ENCODE measurements at places on chromosomes 2 and 18.

DNA sequence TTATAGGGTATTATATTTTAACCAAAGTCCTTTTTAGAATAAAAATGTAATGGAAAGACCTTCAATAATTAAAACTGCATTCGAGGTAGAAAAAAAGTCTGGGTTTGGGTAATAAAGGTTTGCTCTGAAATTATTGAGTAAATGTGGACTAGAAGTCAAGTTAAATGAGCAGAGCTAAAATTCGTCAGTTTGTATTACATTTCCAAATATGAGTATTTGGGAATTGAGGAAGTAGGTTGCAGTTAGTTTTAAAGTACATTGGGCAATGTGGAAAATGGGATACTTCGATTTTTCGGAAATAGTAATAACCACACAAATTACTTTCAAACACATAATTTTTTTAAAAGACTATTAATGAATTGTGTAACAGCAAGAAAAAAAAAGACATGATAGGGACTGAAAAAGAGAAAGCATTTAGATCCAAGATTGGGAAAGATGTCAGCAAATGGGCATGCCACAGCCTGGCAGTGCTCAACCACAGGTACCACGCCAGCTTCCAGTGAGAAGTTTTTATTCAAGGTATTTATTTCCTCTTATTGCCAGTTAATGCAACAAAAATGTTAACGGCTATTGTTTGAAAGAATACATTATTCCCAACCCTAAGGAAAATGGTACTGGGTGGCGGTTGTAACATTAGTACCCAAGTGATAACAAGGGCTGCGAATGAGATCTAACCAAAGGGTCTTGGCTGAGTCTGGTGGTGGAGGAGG, 50.0 kb downstream of the TTC39C start:
- DNase-seq, result no peak

- DNase-seq, result no peak
These were observed 32.1 kb upstream of the KCNG2 start for GRCh38 chr18:79765491-79766245.

DNA sequence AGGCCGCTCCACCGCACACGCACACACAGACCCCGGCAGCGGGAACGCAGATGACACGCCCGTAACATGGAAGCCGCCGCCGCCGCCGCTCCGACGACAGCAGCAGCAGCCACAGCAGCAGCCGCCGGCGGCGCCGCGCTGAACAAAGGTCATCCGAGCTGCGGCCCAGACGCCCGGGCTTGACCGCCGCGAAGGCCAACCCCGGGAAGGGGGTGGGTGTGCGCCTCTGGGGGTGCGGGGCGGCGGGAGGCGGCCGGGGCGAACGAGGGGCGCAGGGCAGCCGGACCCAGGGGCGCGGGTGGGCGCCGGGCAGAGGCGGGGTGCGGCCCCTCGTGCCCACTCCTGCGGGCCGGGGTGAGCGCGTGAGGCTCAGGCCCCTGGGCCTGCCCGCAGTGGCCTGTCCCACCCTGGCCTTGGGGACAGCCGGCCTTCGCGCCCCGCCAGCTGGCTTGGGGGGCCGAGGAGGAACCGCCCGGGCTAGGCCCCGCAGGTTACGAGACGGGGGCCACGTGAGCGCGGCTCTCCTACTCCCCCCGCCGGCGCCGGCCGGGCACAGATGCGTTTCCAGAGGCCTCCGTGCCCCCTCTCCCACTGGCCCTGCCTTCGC, 1.0 kb upstream of the ZNF532 start:
- DNase-seq, result peak; percentile 50

DNA sequence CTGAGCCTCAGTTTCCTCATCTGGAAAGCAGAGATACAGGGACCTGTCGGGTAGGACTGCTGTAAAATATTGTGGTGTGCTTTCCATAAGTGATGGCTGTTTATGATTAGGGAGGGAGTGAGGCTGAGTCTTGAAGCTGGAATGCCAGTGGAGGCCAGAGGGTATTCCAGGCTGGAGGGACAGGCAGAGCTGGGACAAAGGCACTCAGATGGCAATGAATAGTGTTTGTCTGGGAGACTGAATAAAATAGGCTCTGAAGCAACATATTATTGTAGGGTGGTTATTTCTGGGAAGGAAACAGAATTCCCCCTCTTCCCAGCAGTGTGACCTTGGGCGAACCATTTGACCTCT, 120.7 kb downstream of the INHBB start:
- DNase-seq, result no peak

- no peak for DNase-seq
These were observed 282.6 kb downstream of the SPAG16 start for GRCh38 chr2:213566846-213567245.

DNA sequence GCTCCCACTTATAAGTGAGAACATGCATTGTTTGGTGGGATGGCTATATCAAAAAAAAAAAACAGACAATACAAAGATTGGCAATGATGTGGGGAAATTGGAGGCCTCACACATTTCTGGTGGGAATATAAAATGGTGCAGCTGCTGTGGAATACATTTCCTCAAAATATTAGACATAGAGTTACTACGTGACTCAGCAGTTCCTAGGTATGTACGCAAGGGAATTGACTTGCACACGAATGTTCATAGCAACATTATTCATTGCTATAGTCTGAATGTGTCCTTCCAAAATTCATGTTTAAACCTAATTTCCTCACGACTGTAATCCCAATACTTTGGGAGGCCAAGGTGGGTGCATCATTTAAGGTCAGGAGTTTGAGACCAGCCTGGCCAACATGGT, 2.3 kb upstream of the ARHGEF33 start:
- no peak for DNase-seq

DNA sequence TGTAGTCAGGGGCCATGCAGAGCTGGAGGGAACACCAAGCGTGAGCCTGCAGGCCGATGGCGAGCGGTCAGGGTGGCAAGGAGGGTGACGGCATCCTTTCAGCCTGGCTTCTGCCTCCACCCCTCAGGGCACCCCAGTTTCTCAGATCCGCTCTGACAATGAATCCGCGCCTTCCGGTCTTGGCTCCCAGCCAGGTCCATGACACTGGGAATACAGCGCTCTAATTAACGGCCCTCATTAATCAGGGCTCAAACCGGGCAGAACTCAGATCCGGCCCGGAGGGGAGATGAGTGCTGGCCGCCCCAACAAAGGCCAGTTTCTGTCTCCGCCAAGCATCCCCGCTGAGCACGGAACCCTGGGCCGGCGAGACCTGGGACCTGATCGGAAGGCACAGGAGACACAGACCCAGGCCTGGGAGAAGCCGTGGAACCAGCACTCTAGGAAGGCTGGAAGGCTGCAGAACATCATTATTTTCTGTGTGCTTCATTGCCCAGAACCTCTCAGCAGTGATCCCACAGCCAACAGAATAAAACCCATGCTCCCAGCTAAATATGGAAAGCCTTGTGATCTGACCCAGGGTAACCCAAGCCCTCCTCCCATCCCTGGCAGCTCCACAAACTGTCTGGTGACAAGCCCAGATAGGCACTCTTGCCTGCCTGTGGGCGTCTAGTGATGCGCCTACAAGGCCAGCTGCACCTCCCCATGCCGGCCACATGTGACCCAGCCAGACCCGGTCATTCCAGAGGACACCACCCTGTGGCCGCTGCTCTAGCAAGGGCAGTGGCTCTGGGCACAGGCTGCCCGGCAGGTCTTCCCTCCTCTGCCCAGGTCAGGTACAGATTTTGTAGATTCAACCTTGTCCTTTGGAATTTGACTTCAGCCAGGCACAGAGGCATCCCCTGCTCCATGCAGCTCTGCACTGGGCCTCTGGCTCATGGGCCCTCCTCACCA, 438.7 kb upstream of the MYT1L start:
- no peak for DNase-seq

DNA sequence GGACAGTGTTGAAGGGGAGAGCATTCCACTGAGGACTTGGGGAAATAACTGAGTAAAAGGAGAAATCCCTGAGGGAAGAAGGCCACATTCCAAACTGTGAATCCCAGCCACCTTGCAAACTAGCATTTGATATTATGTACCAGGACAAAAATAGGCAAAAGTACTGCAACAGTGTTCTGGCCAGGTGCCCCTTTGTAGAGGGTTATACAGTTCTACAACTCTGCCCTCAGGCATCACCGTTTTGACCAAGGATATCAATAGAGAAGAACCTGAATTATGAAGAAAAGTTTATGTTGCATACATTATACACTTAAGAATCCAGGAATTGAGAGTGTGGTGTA, 20.6 kb upstream of the CAVIN2 start:
- no peak for DNase-seq

DNA sequence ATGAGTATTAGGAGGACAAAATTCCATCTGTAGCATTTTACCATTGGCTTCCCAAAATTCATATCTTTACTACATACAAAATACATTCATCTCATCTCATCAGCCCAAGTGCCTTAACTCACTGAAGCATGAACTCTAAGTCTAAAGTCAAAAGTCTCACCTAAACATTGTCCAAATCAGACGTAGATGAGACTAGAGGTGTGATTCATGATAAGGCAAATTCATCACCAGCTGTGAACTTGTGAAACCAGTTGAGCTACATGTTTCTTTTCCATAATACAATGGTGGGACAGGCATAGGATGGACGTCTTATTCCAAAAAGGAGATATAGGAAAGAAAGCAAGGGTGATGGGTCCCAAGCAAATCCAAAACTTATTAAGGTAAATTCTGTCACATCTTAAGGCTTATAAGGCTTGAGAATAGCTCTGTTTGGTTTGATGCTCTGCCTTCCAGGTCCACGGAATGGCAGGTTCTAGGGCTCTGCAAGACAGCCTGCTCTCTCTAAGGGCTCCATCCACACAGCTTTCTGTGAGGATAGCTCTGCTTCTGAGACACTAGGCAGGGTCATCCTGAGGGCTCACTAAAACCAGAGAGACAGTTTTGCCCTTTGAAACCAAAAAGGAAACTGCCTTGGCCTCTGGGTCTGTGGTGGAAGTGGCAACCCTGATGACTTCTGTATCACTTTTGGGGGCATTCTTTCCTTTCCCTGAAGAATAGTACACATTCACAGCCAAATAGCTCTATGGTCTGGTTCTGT, 9.6 kb downstream of the IFIH1 start:
- DNase-seq, result no peak

GRCh38 chr2:120599656-120600055, 136.0 kb upstream of the GLI2 start:
- DNase-seq, result no peak

- DNase-seq, result no peak
These were observed 23.6 kb upstream of the SULT1C4 start for GRCh38 chr2:108354136-108354535.

DNA sequence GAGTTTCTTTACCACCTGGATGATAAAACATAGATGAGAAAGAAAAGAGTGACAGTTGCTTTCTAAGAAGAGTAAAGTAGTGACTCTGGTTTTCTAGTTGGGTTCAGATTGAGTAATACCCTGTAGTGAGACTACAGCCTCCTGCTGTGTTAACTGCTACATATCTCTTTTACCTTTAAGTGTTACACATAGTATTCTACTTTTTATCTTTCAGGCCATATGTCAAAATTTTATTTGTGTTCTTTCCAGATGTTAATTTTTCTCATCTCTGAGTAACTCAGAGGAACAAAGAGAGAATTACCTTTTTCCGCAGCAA, 348.2 kb downstream of the CTNNA2 start:
- no peak for DNase-seq

DNA sequence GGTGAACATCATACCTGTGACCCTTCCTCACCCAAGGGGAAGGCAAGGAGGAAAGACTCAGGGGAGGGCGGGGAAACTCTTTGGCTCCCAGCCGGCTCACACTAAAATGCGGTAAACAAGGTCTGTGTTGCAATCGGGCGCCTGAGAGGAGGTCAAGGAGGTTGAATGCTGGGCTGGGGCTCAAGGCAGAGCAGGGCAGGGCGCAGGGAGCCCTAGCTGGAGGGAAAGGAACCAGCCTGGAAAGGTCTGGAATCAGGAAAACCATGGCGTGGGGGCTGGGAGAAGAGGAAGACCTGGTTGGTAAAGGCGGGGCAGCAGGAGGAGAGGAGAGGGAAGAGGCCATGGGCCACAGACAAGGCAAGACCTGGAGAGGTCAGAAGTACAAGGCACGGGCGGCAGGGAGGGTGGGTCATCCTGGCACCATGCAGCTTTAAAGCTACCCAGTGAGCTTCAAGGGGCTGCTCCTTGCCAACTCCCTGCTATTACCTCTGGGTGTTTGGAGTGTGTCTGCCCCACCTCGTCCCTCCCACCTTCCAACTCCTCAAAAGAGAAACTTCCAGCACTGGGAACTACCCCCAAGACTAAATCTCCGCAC, 4.8 kb upstream of the TMEM37 start:
- no peak for DNase-seq

DNA sequence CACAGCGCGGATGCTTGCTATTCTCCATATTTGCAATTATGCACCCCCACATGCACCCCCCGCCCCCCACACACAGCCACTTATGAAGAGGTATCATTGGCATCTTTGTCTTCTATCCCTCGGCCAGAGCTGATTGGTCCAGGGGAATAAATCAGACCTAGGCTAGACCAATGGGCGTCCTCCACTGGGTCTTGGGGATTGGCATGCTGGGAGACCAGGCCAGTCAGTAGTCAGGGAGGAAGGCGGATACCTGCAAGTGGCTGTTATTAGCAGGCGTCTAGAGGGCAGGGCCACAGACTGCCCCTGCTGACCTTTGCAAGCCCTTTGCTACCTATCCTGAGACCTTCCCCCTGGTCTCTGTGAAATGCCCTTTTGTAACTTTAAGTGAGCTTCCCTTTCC, 30.0 kb downstream of the ATOH8 start:
- no peak for DNase-seq

DNA sequence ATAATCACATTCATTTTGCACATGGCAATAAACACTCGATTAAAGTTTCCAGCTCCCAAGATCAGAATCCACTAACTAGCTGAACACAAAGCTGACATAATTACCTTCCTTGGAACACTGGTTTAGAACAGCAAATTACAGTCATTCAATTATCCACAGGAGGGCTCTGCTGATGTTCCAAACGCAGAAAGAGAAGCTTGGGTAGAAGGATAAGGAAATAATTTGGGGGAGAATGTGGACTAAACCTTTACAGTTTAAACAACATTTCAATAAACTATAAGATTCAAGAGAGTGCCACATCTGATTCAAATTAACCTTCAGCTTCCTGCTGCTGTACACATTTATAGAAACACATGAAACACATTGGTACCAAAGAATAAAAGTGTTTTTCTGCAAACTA, 67.8 kb upstream of the ARL4C start:
- no peak for DNase-seq

DNA sequence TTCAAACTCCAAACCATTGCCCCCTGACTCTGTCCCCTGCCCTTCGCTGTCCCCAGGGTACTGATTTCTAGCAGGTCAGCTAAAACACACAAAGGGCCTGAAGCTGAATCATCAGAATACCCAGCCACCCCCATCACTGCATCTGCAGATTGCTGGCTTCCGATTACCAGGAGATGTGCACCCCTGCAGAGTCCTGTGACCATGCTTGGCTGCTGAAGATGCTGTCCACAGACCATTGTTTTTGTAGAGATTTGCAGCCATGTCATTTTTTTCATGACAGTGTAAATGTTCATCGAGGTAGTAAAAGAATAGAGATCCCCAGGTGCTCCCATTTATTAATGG, 463.3 kb downstream of the STK39 start:
- no peak for DNase-seq

- no peak for DNase-seq
These were observed 89.5 kb downstream of the ACKR3 start for GRCh38 chr2:236658974-236659757.

Measured in activated CD4-positive, alpha-beta T cell treated with anti-CD3 and anti-CD28 coated beads for 48 hours (primary cell).